Activated CD4-positive, alpha-beta T cell treated with anti-CD3 and anti-CD28 coated beads for 48 hours (primary cell): ENCODE measurements at places on chromosomes 4 and X.

- no peak for DNase-seq
These were observed 806.3 kb downstream of the STIM2 start for GRCh38 chr4:27666943-27667342.

DNA sequence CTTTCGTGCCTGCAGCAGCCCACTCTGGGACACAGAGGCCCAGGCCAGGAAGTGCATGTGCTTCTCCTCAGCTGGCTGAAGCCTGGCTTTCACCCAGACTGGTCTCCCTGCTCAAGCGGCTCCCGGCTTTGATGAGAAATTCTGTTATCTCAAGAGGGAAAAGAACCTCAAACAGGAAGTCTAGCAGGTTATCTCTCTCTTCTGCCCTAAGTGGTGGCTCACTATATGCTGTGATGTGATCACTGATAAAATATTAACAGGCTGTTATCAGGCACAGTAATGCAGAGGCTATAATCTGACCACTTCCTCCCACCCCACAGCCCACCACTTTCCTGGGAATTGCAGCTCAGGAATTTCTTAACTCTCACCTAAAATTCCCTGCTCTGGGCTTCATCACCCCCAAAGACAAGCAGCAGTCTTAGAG lies 13.3 kb downstream of the CLDN2 start:
- no peak for DNase-seq

DNA sequence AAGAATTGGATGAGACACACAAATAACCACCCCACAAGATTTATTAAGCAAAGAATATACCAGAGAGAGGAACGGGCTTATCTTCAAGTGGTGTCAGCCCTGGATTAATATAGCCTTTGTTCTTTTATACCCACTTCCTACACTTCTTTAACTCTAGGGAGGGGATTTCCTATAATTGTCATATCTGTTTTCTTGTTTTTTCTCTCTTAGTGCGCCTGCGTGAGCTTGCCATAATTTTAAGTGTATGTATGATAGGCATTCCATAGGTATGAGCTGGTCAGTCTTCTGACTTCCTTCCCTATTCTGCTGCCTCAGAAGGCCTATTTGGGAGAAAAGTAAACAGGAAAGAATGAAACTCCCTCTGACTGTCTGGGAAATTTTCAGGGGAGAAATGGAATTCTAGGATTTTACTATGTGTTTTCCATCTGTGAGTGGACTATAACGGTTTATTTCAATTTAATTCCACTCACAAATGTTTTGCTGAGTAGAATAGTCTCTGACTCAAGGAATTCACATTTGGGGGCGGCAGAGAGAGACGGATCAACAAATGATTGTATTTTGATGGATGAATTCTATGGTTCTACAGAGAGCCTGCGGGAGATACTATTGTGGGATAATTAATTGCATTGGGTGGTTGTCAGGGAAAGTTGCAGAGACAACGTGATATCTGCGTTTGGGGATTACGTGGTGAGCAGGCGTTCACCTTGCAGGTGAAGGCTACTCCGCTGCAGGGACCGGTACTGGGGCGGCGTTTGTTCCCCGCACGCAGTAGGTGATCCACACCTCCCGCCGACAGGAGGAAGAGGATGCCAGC lies 626 bp upstream of the CEP135 start:
- peak; percentile 54 for DNase-seq

- no peak for DNase-seq
These were observed 136.9 kb upstream of the GUCY1A1 start for GRCh38 chr4:155529716-155530115.

DNA sequence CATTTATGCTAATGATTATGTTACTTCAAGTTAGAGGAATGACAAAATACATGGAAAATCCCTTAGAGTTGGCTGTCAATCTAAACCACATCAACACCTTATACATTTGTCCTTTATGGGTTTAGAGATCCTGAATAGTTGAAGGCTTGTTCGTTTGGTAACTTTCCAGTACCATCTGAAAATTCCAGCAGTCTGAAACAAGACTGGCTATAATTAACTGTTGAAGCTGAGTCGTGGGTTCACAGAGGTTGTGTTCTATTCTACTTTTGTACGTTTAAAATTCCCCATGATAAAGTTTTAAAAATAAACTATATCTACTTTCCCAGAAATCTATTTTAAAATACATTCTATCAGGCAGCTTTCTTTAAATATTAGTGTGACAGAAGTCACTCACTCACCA lies 73.0 kb downstream of the USP46 start:
- DNase-seq = no peak

DNA sequence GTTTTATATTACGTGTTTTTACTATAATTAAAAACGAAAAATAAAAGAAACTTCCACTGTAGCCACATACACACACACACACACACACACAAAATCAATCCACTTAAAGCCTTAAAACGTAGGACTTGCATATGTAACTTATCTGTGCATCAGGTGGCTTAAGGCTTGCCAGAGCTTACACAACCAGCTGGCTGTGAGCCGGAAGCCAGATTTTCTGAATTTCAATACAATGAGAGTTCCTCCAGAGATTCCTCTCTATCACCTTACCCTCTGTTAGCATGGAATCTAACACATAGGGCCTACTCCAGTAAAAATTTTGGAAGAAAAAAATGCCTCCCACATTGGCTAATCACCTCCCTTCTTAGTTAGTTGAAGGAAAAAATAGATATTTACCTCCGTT lies 27.9 kb upstream of the SLITRK4 start:
- no peak for DNase-seq

DNA sequence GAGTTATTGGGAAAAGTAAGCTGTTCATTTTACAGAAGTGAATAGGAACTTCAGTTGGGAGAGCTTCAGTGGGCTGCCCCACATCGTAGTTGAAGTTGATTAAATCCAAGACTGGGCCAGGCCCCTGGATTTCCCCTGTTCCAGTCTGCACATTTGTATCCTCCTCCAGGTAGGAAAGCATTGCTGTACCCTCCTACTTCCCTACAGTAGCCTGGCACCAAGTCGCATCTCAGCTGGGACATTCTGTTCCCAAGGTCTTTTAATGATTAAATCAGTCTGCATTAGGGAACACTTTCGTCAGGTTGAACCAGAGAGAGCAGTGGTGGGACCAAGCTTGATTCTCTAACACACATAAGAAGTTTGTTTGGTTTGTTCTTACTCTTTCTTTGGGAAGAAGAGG lies 165.8 kb upstream of the PPARGC1A start:
- DNase-seq = no peak

GRCh38 chr4:73753215-73753614 lies 12.8 kb downstream of the CXCL8 start:
- DNase-seq = no peak

DNA sequence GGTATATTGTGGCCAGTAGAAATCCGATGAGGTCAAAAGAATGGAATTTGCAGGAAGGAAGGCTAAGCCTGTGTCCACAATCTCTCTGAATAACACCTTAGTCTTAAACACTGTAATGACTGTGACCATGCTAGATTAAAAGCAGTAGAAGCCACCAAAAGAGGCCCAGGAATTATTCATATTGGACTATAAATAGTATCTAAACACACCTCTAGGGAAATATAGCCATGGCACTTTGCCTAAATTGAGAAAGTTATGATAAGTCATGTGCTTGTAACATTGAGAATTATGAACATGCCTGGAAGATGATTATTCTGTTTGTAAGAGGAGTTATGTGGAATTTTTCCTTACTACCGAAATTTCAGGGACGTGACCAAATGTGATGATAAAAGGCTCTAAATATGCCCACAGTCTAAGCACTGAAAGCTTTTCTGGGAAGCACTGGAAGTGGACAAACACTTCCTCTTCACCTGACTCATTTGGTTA lies 298.5 kb downstream of the KCTD8 start:
- DNase-seq = no peak

DNA sequence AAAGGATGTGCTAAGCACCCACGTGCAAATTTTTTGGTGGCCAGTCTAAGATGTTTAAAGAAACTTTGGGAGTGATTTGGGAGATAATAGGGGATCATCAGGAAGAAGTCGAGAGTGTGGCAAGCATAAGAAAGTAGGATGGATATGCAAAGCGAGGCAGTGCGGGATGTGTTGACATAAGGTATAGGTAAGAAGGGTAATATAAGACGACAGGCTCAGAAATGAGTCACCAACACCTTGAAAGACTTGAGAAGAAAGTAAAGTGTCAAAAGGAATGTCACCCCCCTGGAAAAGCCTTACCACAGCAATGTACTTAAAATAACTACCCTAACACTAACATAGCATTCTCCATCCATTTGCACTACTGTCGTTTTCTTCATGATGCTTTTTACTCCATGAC lies 69.8 kb upstream of the BMP2K start:
- DNase-seq = no peak

GRCh38 chr4:32790803-32791202 lies 2070.6 kb downstream of the PCDH7 start:
- no peak for DNase-seq

GRCh38 chr4:66606215-66606614 lies 935.9 kb upstream of the EPHA5 start:
- DNase-seq = no peak

DNA sequence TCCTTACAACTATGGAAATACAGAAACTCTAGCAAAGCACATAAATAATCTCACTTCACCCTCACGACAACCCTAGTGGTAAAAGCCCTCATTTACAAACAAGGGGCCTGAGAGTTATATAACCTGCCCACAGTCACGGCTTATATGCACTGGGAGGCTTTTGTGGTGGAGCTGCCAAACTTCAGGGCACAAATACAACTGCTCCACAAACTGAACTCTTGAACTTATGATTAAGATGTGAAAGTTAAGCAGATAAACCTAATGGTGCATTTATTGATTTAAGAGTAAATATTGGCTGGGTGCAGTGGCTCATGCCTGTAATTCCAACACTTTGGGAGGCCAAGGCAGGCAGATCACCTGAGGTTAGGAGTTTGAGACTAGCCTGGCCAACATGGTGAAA lies 19.0 kb downstream of the SLC2A9 start:
- no peak for DNase-seq

DNA sequence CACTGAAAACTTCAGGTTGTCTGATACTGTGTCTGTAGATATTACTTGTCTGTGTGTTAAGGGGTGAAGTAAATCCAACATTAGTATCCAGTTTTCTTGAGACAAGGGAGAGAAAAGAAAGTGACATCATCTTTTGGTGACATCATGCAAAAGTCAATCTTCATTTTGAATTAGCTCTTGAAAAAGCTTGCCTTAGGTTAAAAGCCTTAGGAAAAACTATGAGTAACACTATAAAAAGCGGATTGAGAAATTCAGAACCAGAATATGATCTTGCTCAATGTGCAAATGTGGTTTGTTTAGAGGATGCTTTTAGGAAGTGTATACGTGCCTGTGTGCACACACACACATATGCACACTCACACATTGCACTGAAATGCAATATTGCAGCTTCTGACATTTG lies 345.8 kb upstream of the CASK start:
- no peak for DNase-seq

DNA sequence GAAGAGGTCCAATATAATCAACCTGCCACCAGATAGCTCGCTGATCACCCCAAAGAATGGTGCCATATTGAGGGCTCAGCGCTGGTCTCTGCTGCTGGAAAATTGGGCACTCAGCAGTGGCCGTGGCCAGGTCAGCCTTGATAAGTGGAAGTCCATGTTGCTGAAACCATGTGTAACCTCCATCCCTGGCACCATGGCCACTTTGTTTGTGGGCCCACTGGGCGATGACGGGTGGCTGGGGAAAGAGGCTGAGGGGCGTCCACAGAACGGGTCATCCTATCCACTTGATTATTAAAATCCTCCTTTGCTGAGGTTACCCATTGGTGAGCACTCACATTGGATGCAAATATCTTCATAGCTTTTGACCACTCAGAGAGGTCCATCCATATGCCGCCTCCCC lies 7.7 kb downstream of the F8A2 start:
- DNase-seq = no peak

GRCh38 chrX:95063554-95063953 lies 1389.5 kb downstream of the FAM133A start:
- DNase-seq = no peak

- no peak for DNase-seq
These were observed 40.6 kb upstream of the FTHL17 start for GRCh38 chrX:31112226-31112999.

DNA sequence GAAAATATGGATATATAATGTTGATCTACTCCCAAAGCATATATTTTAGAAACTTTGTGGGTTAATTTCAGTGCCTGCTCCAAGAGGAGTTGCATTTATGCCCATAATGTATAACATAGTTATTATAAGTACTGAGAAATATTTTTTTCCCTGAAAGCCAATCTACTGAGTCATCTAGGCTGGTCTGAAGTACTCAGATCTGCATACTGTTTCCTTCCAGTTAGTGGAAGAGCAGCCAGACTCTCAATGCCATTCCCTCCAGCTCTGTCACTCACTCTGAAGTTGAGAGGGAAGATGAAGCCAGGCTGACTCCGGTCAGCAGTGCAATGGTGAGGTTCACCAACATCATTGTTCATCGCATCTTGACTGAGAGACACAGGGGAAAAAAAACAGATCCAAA lies 505.1 kb downstream of the PPARGC1A start:
- DNase-seq = no peak

GRCh38 chr4:69760455-69760854 lies at the start of gene SULT1B1:
TSS of gene SULT1B1 (minus strand) at chr4:69760620. CDS start at chr4:69755217, 5,403 bp downstream.
- DNase-seq = peak; percentile 39

GRCh38 chr4:2849267-2850152 lies 5.9 kb downstream of the ADD1 start:
- no peak for DNase-seq

- DNase-seq = no peak
These were observed 482.8 kb upstream of the HTR2C start for GRCh38 chrX:114101081-114101480.

DNA sequence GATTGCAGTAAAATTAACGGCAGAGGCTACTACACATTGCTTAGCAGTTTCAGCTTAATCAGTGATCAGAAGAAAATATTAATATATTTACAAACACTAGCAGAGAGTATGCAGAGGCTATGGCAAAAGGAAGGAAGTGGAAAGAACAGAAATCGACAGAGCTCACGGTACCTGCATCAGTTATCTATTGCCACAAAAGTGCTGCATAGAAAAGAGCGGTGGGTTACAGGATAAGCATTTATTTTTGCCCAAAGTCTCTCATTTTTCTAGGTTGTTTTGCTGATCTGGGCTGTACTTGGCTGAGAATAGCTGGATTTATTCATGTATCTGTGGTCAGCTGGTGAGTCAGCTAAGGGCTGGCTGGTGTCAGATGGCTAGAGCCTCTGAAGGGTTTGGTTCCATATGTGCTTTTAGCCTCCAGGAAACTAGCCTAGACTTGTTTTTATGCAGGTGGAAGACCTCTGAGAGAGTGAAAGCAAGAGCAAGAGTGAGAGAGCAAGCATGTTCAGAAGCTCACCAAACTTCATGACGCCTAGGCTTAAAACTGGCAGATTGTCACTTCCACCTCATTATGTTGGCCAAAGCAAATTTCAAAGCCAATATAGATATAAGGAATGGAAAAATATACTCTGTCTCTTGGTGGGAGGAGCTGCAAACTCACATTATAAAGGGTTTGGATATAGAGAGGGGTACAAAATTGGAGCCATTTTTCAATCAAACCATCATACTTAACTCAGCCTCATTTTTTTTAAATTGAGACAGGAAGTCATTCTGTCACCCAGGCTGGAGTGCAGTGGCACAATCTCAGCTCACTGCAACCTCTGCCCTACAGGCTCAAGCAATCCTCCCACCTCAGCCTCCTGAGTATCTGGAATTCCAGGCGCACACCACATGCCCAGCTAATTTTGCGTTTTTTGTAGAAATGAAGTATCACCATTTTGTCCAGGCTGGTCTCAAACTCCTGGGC lies 153.2 kb upstream of the RPL34 start:
- peak; percentile 28 for DNase-seq
